Tracheal epithelial cell (primary cell): ENCODE measurements at places on chromosomes 13 and 19. TPM values are rescaled to one million over a fixed set of nuclear protein-coding genes. Genes with fewer than 3 reads are reported as not detected.

Gene PNMA8C
- total RNA-seq, result not detected in 2 replicates

Gene ZNF419
- total RNA-seq, result 12.3 and 20.5 TPM in 2 replicates

Gene SSC5D
- total RNA-seq, result 0.24 TPM in 1 of 2 replicates, not detected in the other

Gene B3GNT3
- total RNA-seq, result 4.8 and 12.1 TPM in 2 replicates
